Sciatic nerve (tissue), 2 donors: ENCODE measurements at places on chromosomes 2 and 18. TPM values are rescaled to one million over a fixed set of nuclear protein-coding genes. Genes with fewer than 3 reads are reported as not detected.

GRCh38 chr2:128732976-128733431, 414.3 kb upstream of the HS6ST1 start:
- no peak for DNase-seq

- no peak for DNase-seq
Measured at GRCh38 chr2:197152451-197153228, 157.9 kb downstream of the ANKRD44 start.

DNA sequence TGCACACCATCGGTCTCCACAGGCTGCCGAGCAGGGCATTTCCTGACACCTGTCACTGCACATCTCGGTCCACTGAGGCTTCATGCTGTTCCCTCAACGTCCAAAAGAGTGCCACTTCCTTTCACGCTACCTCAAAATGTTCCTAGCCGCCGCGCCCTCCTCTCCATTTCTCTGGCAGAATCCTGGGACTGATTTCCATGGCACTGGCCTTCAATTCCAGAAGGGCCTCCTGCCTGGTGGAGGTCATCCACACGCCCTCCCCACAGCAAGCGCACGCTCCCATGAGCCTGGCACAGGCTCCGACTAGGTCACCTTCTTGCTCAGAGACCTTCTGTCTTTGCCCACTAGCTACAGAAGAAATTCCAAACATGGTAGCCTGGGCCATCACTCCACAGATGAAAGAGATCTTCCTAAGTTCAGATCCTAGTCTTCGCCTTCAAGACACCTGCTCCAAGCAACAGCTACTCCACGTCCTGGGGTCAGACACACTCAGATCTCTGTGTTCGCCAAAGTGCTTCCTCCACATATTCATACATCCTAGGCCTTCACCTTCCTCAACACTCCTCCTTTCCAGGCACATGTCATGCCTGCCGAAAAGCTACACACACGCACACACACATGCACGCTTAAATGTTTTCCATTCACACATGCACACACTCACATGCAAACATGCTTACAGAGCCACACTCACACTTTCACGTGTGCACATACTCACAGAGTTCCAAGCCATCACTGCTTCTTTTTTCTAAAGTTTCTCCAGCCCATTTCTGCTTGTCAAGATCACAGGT, 94.0 kb downstream of the PXDN start:
- peak; percentile 18 for DNase-seq

DNA sequence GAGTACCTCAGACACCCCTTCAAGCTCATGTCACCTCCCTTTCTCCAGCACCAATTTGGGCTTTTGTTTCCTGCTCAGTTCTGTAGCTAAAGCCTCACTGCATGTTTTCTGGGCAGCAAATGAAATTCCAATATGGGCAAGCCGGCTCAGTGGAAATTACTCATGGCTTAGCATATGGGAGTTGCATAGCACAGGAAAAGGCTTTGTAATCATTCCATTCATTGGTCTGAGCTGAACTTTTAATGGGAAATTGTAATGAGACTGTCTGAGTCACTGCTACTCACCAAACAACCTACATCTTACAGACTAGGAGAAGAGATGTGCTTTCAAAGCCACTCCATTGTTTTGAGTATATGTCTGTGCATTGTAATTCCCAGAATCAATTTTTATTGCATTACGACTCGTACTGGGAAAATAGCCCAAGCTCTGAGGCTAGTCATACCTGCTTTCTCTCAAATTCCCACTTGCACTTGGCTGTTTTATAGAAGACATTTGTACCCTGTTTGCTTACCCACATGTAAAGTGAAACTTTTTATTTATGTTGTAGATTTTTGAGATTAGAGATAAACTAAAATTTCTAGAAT, 139.5 kb upstream of the LRATD1 start:
- DNase-seq: no peak

DNA sequence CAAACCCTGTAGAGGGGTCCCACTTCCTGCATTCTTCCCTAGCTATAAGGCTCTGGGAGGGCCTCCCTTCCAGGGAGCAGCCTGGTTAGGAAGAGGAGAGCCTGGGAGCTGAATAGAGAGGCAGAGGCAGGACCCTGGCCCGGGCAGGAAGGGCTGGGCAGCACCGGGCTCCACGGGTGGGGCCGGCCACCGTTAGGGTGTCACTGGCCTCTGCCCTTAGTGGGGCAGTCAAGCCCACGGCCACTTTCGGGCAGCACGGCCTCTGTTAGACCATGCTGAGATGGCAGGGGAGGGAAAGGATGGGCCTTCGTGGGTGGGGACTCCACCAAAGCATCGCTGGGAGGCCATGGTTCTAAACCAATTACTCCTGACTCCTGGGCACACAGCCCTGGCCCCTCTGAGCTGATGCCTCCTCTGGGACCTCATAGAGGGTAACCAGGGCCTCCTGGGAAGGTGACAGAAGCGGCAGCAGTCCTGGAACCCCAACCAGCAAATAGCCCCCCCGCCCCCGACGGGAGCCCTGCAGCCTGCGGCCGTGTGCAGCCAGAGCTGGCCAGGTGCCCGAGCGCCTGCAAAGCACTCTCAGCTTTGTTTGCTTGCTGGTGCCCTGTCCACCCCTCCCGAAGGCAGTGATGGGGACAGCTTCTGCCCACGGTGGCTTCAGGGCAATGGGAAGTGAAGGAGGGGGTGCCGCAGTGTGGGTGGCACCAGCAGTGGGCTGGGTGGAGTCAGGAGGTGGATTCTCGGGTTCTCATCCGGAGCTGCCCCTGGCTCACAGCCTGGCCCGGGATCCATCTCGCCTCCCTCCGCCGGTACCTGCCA, 16.3 kb upstream of the HPCAL1 start:
- no peak for DNase-seq

DNA sequence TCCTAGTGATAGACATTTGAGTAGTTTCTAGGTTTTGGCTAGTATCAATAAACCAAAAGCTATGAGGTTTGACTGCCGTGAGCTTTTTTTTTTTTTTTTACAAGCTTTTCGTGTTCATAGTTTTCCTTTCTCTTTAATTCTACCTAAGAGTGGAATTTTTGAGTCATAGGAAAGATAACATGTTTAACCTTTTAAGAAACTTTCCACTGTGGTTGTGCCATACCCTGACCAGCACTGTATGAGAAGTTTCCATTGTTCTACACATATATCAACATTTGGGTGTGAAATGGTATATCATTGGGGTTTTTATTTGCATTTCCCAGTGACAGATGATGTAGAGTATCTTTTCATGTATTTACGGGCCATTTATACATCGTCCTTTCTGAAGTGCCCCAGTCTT, 31.7 kb downstream of the UBE2F start:
- no peak for DNase-seq

DNA sequence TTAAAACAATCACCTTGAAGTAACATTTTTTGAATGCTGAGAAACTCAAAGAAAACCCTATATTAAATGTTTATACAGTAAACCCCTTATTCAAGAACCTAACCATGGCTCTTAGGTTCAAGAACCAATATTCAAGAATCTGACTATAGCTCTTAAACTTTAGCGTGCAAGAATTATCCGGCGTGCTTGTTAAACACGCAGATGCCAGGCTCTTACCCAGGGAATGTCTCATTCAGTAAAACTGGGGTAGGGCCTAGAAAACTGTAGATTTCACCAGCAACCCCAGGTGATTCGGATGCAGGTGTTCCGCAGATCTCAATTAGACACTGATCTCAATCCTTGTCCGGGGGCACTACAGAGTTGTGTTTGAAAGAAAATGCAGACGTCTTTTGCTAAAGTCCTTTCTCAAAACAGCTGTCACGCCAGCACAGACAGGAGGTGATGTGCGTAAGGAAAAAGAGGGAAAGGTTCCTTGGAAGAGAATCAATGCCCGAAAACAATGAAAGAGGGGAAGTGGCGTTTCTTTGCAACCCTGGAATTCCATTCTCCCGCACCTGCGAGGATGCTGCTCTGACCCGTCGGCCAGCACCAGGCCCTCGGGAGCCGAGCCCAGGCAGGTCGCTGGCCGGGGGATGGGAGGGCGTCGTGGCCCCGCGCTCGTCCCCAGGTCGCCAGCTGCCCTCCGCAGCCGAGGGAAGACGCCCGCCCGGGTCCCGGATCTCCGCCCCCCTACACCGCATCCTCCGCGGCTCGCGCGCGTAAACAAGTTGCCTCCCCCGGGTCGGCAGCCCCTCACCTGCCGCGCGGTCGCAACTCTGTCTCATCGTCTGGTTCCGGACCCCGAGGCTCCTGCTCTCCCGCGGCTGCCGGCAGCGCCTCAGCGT, 851 bp downstream of the EIF2AK3 start:
- peak; percentile 69 for DNase-seq

DNA sequence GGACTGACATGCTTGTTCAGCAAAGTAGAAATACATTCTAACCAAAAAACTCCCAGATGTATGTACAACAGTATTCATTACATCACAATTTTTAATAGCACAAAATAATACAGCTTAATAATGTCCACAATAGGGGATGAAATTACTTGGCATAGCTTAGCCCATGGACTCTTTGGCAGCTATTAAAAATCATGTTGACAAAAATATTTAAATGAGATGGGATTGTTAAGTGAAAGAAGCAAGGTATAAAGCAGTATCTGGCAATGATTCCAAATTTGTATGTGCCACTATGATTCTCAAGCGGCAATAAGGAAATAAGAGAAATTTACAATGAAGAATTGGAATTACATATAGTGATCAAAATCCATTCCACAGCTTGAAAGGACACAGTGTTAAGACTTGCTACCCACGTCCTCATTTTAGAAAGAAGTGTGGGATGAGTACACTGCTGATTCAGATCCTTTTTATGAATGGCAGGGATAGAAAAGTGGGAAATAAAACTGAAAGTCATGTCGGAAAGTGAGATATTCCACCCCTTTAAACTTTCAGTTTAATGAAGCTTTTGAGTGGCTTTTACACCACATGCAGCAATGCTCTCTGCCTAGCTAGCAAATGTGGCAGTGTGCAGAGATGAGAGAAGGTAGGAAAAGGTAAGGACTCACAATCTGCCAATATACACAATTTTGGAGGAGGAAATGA, 2.4 kb downstream of the GAREM1 start:
- DNase-seq: no peak

DNA sequence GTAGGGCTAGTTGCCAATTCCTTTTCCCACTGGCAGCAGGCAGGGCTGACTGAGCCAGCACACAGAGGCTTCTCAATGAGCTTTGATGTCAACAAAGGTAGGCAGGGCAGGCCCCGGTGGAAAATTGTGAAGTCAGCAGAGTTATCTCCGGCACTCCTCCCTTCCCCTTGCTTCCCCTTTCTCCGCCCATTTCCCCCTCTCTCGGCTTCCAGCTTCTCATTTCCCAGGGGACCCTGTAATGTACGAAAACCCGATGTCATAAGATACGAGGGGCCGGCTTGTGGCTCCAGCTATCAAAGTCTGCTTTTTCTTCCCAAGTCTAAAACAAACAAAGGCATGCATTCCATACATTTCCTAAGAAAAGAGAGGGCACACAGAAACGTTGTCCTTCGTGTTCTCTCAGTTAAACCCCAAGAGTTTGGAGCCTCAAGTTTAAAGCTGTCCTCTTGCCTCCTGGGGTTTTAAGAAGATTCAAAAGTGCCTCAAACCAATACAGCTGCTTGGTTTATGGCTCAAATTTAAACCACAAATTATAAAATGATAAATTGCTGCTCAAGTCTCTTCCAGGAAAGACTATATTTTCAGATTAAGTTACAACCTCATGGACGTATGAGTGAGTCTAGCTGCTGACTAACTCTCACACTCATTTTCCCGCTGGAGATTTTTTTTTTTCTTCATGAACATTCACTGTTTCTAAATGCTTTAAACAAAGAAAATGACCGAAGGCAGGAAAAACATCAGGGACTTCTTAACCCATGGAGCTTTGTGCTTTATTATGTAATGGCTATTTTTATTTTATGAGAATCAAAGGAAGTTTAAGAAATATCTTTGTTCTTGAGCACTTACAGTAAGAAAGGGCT, 27.2 kb upstream of the EML4 start:
- DNase-seq: peak; percentile 81

DNA sequence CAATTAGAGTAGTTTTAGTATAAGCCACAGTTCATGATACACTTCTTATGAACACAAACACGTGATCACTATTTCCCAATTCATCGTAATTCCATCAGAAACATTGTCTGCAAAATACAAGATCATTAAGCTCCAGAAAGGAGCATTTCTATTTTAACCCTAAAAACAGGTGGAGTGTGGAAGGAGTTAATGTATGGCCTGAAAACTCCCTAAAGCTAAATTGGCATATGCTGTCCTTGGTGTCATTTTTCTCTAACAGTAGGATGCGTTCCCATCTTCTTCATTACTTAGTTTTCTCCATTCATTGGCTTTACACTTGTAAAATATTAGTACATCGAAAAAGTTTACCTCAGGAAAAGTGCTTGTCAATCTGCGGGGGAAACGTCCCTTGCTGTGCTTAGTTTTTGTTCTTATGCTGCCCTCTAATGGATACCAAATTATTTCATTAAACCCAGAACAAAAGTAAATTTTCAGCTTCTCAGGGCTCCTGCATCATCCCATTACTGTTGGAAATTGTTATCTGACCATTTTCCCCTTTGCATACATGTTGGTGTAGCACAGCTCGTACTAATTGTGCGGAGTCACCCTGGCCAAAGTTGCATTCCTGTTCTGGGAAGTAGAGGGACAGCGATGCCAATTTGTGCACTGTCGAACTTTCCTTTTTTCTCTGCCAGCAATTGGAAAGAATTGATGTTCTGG, 153.4 kb downstream of the GPD2 start:
- DNase-seq: no peak

DNA sequence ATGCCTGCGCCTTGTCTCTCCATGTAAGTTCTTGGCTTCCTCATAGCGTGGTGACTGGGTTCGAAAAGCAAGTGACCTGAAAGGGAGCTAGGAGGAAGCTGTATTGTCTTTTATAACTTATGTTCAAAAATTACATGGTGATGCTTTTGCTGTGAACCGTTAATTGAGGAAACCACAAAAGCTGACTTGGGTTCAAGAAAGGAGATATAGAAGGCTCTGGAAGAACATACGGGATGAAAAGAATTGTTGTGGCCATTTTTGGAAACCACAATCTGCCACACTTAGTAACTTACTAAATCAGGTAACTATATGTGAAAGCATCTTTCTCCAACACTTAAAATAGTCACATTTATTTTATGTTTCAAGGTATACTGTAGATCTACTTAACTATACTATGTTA, 177.0 kb upstream of the RBMS1 start:
- DNase-seq: no peak

DNA sequence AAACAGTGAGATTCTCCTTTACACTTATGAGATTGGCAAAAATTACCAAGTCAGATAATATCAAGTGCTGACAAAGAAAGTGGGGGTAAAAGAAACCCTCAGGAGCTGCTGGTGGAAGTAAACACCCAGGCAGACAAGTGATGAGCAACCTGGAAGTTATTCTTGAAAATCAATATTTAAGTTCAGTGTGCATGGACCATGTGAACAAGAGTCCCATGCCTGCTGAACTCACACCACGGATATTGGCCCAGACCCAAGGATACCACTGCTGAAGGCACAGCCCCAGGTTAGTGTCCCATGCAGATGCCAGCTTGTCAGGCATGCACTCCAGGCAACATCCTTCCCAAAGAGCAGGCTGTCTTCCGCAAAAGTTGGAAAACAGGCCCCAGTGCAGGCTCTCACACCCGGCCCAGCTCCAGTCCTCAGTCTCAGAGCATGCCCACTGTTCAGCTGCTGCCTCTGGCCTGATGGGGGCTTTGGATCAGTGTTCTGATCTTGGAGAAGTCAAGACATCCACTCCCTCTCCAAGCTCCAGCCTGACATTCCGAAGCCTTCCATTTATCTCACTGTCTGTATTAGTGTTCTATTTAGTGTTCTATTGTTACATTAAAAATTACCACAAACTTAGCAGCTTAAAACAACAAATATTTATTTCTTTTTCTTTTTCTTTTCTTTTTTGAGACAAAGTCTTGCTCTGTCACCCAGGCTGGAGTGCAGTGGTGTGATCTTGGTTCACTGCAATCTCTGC, 70.0 kb downstream of the HS1BP3 start:
- no peak for DNase-seq

Gene IL37
- not detected for total RNA-seq

Gene PLCD4
- 9.1 TPM for total RNA-seq

Gene SPHKAP
- total RNA-seq: not detected

Gene CDH20
- 2.4 TPM for total RNA-seq
